ENCODE measurements at places on chromosomes 5 and 9. TPM values are rescaled to one million over a fixed set of nuclear protein-coding genes. Genes with fewer than 3 reads are reported as not detected.

The CBY3 gene
- not detected for total RNA-seq

GRCh38 chr5:57817924-57818323 is 335.3 kb upstream of the ACTBL2 start:
- no peak overlapping the region for H3K4me3 ChIP-seq
- no peaks in the 10 kb centered on the region for H3K27me3 ChIP-seq
- H3K36me3 ChIP-seq: no peaks in the 10 kb centered on the region

DNA sequence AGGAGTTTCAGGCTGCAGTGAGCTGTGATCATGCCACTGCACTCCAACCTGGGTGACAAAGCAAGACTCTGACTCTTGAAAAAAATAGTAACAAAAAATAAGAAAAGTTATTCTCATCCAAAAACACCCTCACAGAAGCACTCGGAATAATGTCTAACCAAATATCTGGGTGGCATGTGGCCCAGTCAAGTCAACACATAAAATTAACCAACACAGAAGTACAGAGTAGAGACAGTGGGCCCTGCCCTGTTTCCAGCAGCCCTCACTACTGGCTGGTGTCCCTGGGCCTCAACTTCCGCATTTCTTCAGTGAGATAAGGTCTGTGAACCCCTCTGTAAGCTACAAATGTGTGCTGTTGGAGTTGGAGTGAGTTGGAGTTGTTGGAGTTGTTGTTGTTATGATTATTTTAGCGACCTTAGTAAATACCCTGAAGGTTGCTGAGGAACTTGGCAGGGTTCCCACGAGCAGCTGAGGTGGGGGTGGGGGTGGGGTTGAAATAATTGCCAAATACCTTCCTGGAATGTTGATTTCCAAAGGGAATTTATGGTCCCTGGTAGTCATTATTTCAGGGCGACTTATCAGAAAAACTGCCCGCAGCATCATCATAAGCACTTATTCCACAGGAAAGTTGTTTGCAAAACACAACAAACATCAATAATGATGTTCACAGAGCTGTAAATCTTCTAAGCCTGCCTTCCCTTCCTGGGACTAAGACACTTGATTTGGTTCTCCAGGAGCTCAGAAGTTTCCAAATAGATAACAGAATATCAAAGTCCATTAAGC is 30.2 kb downstream of the C5orf15 start:
- no peak for DNase-seq
- no peaks in the 10 kb centered on the region for H3K27me3 ChIP-seq
- H3K4me1 ChIP-seq: no peaks in the 10 kb centered on the region
- no peaks in the 10 kb centered on the region for H3K36me3 ChIP-seq

DNA sequence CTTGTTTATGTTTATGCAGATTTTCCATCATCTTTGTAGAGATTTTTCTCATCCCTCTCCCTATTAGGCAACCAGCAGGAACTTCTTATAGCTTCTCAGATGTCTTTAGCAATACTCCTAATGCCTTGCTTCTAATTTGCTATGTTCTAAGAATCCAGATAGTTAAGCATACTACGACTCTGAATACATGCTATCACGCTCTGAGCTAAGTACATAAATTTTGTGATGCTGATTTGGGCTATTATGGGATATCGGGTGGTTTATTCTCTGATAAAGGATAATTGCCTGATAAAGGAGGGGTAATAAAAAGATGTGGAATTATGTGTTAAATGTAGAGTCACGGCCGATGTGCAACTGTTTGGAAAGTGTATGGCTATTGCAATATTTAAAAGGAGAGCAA is 6.5 kb upstream of the FBXL7 start:
- H3K4me3 ChIP-seq: no peak overlapping the region
- no peaks in the 10 kb centered on the region for H3K36me3 ChIP-seq
- no peak for DNase-seq
- H3K27ac ChIP-seq: no peak overlapping the region
- no peaks in the 10 kb centered on the region for H3K4me1 ChIP-seq

DNA sequence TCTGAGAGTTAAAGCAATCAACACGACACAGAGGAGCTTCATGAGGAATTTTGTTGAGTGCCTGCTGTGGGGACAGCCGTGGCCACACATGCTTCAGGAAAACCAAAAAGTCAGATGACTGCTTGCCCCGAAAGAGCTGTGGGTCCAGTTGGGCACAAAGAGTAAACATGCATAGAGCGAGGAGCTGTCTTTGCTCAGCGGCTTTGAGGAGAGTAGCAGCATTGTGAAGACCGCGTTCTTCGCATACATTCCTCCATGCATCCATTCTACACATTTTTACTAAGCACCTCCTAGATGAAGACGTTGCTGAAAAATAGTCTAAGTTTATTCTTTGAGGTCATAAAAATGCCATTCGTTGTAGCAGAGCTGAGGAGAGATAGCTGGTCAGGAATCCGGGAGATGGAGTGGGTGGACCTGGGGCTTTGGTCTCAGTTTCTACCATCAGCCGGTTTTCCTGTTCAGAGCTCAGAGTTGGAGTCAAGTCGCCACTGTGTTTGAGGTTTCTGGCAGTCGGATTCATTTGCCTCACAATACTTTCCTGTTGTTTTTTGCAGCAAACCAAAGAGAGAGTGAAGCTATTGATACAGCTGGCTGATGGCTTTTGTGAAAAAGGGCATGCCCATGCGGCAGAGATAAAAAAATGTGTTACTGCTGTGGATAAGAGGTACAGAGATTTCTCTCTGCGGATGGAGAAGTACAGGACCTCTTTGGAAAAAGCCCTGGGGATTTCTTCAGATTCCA is 194.5 kb upstream of the OTULINL start:
- no peak for DNase-seq
- no peak overlapping the region for H3K27ac ChIP-seq
- H3K36me3 ChIP-seq: peaks cover 10% of the 10 kb centered on the region
- H3K27me3 ChIP-seq: no peaks in the 10 kb centered on the region
- H3K4me1 ChIP-seq: no peaks in the 10 kb centered on the region

DNA sequence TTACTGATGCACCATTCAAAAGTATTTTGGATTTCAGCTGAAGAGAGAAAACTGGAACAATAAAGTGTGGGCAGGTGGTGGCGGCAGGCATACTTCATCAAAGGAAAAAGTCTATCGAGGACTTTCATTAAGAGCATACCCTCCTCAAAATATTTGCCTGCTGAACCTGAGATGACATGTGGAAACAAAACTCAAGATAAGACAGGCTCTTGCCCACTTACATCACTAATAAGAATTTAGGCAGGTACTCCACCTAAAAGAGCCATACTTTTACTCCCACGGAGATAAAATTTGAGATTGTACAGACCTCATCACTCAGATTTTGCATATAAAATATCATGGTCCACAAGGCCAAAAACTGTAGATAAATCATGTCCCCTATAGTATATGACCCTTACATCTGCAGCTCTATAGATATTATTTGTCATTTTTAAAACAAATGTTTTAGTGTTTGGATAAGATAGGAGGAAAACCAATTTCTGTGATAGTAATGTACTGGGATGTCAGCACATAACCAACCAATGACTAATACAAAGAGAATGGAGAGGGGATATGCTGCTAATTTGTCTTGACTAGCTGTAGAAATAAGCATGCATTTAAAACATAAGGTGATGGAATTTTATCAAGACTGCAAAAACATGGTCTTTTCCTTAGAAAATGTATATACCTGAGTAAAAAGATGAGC is 730.6 kb upstream of the ZNF608 start:
- no peak for DNase-seq
- H3K27ac ChIP-seq: no peak overlapping the region
- no peaks in the 10 kb centered on the region for H3K27me3 ChIP-seq
- H3K4me3 ChIP-seq: no peak overlapping the region
- peaks cover 3% of the 10 kb centered on the region for H3K4me1 ChIP-seq

DNA sequence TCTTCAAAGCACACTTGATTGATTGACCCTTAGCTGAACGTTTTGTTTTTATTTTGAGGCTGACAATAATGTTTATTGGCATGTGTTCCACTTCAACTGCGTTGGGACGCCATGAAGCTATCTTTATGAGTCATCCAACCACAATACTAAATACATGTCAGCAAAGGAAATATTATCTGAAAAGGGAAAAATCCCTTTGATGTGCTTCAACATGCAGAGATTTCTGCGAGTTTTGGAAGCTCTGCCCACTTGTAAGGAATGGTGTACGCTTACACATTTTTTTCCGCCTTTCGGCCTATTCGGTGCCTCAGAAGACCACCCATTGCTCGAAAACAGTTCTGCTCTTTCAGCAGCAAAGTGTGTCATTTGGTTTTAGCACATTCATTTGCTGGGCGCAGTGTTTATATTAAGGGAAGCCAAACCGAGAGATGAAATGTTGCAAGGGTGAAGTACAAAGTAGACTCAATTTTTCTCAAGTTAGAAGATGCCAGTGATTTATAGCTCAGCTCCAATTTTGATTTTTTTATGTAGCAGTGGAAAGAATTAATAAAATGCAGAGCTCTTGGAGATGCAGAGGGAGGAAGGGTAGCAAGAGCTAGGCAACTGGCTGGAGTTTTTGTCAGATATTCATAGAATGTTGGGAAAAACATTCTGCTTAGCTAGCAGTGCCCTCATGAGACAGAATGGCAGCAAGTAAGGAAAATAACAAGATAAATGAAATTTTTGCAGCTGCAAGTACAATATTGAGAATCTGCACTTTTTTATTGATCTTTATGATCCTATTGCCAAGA is 68.9 kb downstream of the PRDM6 start:
- peak overlapping the region; percentile 38 for H3K27ac ChIP-seq
- no peaks in the 10 kb centered on the region for H3K27me3 ChIP-seq
- no peaks in the 10 kb centered on the region for H3K36me3 ChIP-seq
- no peak overlapping the region for H3K4me3 ChIP-seq
- DNase-seq: no peak

- peaks cover 8% of the 10 kb centered on the region for H3K4me1 ChIP-seq
- H3K27ac ChIP-seq: no peak overlapping the region
- no peak for DNase-seq
- H3K4me3 ChIP-seq: no peak overlapping the region
- H3K27me3 ChIP-seq: no peaks in the 10 kb centered on the region
These were observed 23.8 kb downstream of the MACROH2A1 start for GRCh38 chr5:135375040-135375793.

GRCh38 chr9:18766989-18767550 is 265.9 kb downstream of the SAXO1 start:
- DNase-seq: no peak
- H3K27ac ChIP-seq: no peak overlapping the region
- no peak overlapping the region for H3K4me3 ChIP-seq
- no peaks in the 10 kb centered on the region for H3K4me1 ChIP-seq
- no peaks in the 10 kb centered on the region for H3K27me3 ChIP-seq

DNA sequence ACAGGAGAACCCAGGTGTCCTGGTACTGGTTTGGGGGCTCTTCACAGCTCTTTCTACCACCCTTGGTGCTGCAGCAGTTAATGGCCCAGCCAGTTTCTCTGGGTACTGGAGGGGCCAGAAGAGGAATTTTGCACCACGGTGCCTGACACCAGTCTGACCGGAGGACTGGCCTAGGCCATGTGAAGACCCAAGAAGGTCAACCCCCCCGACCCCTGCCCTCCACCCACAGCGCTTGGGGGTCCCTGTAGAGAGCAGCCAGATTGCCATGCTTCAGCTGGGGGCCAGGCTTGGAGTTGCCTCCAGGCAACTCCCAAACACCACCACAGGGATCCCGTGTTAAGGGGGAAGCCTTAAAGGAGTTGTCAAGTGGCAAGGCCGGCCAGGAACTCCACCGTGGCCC is 6.2 kb downstream of the ARSI start:
- no peak for DNase-seq
- H3K4me1 ChIP-seq: no peaks in the 10 kb centered on the region
- H3K27me3 ChIP-seq: no peaks in the 10 kb centered on the region
- no peak overlapping the region for H3K4me3 ChIP-seq

The GRM6 gene
- total RNA-seq: not detected

The NR2F1-AS1 gene
- total RNA-seq: 11.9 TPM

- H3K36me3 ChIP-seq: no peaks in the 10 kb centered on the region
- H3K4me1 ChIP-seq: no peaks in the 10 kb centered on the region
- no peak overlapping the region for H3K4me3 ChIP-seq
- no peak overlapping the region for H3K27ac ChIP-seq
- H3K27me3 ChIP-seq: no peaks in the 10 kb centered on the region
- no peak for DNase-seq
These were observed 94.0 kb downstream of the IQGAP2 start for GRCh38 chr5:76497065-76497460.

- H3K36me3 ChIP-seq: no peaks in the 10 kb centered on the region
- no peak overlapping the region for H3K4me3 ChIP-seq
- no peak for DNase-seq
- no peaks in the 10 kb centered on the region for H3K27me3 ChIP-seq
- H3K4me1 ChIP-seq: no peaks in the 10 kb centered on the region
These were observed 181.3 kb upstream of the ZNF608 start for GRCh38 chr5:124927735-124928134.

- no peaks in the 10 kb centered on the region for H3K36me3 ChIP-seq
- no peaks in the 10 kb centered on the region for H3K27me3 ChIP-seq
- no peak overlapping the region for H3K27ac ChIP-seq
- no peak for DNase-seq
- H3K4me3 ChIP-seq: no peak overlapping the region
These were observed 312.9 kb downstream of the ADGRV1 start for GRCh38 chr5:90871391-90871991.

DNA sequence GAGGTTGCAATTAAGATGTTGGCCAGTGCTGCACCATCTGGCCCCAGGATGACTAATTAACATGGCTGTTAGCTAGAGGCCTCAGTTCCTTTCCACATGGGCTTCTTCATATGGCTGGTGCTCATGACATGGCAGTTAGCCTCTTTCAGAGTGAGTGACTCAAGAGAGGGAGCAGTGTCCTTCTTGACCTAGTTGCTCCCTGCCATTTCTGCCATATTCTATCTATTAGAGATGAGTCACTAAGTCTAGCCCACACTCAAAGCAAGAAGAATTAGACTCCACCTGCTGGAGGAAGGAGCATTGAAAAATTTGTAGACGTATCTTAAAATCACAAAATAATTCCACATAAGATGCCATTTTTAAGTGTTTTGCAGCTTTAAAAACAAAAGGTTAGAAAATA is 651.2 kb upstream of the CCNG1 start:
- no peaks in the 10 kb centered on the region for H3K27me3 ChIP-seq
- H3K4me1 ChIP-seq: no peaks in the 10 kb centered on the region
- DNase-seq: no peak
- no peaks in the 10 kb centered on the region for H3K36me3 ChIP-seq
- H3K4me3 ChIP-seq: no peak overlapping the region
- H3K27ac ChIP-seq: no peak overlapping the region

GRCh38 chr5:107383414-107383813 is 287.3 kb downstream of the EFNA5 start:
- no peaks in the 10 kb centered on the region for H3K27me3 ChIP-seq
- H3K27ac ChIP-seq: no peak overlapping the region
- no peaks in the 10 kb centered on the region for H3K4me1 ChIP-seq
- no peaks in the 10 kb centered on the region for H3K36me3 ChIP-seq

DNA sequence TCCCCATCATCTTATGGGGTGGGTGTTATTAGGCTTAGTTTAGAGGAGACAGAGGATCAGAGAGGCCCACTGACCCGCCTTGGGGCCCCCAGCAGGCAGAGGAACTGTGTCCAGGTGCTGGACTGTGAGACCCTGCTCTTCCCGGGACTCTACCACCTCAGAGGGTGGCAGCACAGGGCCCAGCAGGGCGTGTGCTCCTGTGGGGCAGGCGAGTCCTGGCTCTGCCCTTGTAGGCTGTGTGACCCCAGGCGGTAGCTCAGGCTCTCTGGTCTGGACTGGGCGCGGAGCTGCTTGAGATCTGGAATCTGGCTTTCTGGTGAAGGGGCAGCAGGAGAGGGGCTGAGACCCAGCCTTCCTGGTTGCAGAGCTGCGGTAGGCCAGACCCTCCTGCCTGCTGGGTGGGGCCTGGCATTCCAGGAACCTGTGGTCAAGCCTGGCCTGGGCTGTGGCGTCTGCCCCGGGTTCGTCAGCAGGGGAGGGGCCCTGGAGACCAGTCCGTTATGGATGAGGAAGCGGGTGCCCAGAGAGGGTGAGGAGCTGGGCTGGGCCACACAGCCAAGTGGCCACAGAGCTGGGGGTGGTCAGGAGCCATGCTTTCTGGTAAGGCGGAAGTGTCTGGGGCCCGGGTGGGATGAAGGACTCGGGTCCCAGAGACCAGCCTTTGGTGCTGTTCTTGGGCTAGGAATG is 46.5 kb downstream of the RXRA start:
- H3K4me1 ChIP-seq: peaks cover 67% of the 10 kb centered on the region
- H3K27ac ChIP-seq: peak overlapping the region; percentile 87
- DNase-seq: no peak
- no peaks in the 10 kb centered on the region for H3K36me3 ChIP-seq
